ENCODE measurements at places on chromosomes 5 and 9.

- no peak for DNase-seq
Measured at GRCh38 chr9:88938189-88938588, 53.1 kb upstream of the S1PR3 start.

- peak; percentile 91 for DNase-seq
Measured at GRCh38 chr5:59206132-59206581, 623.3 kb downstream of the RAB3C start.

- no peak for DNase-seq
Measured at GRCh38 chr9:14547245-14548060, 145.8 kb downstream of the ZDHHC21 start.

GRCh38 chr9:13215791-13216554 lies 63.5 kb downstream of the MPDZ start:
- DNase-seq: no peak

DNA sequence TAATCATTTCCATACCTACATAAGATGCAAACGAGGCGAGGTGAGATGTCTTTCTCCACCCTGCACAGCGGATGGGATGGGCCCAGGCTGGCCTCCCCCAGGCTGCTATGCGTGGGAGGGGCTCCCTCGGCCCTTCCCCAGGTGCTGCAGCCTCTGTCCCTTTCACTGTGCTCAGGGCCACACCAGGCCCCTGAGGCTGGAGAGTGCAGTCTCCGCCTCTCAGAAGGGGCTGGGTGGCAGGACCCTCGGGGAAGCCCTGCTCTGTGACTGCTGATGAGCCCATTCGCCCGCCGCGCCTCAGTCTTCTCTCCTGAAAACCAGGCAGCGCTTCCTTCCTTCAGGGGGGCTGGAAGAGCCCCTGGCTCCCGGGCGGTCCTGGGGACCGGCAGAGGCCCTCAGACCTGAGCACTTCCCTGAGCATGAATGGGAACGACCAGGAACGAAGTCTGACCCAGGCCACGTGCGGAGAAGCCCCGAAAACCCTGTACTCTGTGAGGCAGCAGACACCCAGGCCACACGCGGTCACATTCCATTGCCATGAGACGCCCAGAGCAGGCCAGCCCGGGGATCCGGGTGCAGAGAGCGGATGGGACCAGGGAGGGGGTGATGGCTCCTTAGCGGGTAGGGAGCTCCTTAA lies 21.9 kb upstream of the NOTCH1 start:
- DNase-seq: peak; percentile 95

DNA sequence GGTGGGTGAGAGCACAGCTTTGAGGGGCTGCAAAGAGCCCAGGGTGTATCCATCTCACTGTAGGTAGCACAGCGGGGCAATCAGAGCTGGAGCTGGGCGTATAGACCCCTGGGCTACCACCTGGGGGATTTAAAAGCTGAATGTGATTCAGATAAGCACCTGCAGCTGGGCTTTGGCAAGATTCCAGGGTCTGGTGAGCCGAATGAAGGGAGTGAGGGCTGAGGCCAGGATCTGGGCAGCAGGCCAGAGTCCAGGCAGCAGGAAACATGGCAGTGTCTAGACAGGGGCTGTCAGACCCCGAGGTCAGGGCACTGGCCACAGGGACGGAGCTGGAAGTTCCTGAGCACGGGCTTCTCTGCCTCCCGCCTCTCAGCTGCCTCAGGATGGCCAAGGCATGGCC lies 8.7 kb downstream of the ASS1 start:
- no peak for DNase-seq

GRCh38 chr9:18297056-18297841 lies 176.7 kb upstream of the ADAMTSL1 start:
- peak; percentile 69 for DNase-seq

DNA sequence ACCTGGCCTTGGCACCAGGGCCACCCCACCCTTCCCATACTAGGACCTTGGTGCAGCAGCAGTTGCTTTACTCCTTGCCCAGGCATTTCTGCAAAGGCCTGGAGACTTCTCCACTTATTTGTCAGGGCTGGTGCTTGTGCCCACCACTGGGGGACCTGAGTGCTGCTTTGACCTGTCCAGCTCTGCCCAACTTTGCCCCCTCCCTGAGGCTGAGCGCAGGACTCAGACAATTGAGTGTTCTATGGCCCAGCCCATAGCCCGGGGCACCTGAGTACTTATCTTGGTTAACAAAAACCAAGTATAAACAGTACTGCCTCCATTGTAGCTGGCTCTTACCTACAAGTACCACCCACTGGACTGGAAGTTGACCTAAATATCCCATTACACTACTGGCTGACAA lies 406.1 kb upstream of the CHD1 start:
- DNase-seq: no peak

DNA sequence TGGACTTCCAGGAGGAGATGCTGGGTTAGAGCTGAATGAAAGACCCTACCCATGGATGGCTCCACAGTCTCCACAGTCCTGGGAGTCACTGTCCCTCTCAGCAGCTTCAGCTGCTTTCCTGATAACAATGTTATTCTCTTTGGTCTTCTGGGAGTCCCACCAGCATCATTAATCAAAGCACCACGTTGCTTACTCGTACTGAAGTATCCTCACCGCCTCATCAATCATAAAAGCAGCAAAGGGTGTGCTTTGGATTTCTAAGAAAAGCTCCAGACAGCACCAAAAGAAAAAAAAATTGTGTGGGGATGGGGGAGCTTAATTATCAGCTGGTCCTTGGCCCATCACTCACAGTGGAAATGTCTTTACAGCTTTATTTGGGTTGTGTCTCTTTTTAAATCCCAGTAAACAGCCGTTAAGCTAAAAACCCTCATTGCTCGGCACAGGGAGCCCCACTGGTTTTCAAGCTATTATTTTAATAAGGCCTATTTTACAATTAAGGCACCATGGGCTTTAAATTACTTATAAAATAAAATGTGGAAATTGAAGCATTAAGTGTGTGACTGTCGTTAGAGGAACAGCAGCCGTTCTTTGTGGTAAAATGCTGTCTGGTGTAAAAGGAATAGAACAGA lies 538.0 kb downstream of the EBF1 start:
- DNase-seq: no peak

- no peak for DNase-seq
Measured at GRCh38 chr5:56143373-56143714, 89.8 kb downstream of the ANKRD55 start.

- no peak for DNase-seq
Measured at GRCh38 chr5:14724633-14725032, 60.1 kb downstream of the OTULIN start.

DNA sequence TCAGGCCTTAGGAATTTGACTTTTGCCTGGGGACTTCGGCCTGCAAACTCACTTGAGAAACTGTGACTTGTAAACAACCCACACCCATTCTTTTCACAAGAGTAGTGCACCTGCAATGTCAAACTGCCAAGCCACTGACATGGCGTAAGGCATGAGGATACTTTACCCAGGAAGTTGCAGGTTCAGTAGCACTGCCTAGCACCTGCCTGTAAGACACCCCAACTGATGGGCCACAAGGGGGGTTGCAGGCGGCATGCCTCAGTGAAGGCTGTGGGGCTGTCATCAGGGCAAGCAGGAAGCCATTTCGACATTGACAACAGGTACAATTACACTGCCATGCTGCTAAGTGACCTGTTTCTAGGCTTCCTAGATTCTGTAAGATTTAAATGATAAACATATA lies 41.3 kb upstream of the RASGEF1C start:
- no peak for DNase-seq

- no peak for DNase-seq
Measured at GRCh38 chr9:6214903-6215302, 704 bp upstream of the IL33 start.

DNA sequence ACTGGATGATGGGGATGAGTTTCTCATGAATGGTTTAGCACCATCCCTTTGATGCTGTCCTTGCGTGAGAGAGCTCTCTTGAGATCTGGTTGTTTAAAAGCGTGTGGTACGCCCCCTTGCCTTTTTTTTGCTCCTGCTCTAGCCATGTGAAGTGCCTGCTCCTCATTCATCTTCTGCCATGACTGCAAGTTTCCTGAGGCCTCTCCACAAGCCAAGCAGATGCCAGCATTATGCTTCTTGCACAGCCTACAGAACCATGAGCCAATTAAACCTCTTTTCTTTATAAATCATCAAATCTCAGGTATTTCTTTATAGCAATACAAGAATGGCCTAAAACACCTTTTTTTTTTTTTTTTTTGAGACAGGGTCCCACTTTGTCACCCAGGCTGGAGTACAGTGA lies 32.8 kb downstream of the FNIP1 start:
- no peak for DNase-seq

GRCh38 chr9:437574-438001 lies 222.9 kb downstream of the DOCK8 start:
- peak; percentile 16 for DNase-seq

DNA sequence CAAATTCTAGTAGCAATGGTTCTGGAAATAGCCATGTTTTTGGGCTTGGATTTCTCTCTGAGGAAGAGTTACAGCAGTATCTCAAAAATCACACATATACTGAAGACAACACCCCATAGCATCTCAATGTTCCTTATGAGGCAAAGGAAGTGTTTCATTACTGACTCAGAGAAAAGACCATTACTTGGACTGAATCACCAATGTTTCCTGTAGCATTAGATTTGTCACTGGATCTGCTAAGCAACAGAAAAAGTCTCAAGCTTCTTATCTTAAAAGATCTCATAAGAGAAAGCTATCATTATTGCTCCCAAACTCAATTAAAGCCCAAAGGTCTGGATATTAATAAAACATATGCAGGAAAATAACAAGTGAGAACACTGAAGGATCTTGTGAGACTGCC lies 272.4 kb downstream of the ADAMTS6 start:
- peak; percentile 95 for DNase-seq

GRCh38 chr5:158751961-158752655 lies 347.6 kb downstream of the EBF1 start:
- DNase-seq: no peak

GRCh38 chr5:14445013-14445412 lies 136.6 kb upstream of the OTULINL start:
- DNase-seq: peak; percentile 67

- DNase-seq: no peak
Measured at GRCh38 chr9:13520069-13520468, 240.6 kb upstream of the MPDZ start.

DNA sequence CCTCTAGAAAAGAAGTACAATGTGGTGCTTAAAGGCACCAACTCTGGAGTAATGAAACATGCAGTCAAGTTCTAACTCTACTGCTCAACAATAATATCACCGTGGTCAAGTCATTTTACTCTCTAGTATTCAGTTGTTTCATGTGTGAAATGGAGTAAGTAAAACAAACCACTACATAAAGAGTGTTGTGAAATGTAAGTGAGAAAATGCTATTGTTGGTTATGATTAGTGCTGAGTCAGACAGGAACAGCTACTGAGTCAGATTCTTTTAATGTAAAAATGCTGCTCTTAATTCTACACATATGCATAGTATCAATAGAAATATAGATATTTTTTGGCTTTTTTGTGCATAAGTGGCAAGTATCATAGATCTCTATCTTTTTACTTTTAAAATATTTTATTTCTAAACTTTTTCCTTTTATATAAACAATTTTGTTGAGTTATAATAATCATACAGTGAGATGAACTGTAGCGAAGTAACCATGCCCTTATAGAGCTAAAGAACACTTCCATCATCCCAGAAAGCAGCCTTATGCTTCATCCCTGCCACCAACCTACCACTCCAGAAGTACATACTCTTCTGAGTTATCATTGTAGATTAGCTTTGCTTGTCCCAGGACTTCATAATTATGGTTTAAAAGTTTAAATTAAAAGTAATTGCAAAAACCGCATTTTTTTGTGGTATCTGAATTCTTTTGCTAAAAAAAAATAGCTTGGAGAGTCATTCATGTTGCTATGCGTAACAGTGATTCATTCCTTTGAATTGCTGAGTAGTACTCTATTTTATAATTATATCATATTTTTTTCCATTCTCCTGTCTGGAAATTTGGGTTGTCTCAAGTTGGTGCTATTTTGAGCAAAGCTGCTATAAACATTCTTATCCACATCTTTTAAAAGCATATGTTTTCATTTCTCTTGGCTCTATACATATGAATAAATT lies 548.2 kb upstream of the CLINT1 start:
- peak; percentile 86 for DNase-seq

GRCh38 chr5:141618030-141618803 lies 583 bp downstream of the DIAPH1 start:
- peak; percentile 36 for DNase-seq

GRCh38 chr5:84411832-84412605 lies 27.3 kb upstream of the EDIL3 start:
- DNase-seq: no peak

DNA sequence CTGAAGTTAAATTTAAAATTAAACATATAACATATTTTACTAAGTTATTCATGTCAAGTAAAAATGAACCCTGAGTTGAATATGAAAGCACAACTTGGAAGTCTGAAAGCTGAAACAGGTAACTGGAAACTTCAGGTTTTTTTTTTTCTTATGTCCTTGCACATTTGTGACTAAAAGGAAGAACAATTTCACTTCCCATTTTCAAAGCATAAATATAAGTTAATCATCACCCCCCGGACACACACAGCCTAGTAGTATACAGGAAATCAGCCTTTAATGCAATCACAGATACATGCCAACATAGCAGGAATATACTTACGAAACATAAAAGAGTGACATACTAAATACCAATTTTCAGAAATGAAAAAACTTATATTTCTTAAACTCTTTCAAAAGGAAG lies 225.9 kb downstream of the RFX3 start:
- no peak for DNase-seq

GRCh38 chr5:147849226-147849625 lies 17.8 kb upstream of the SPINK1 start:
- no peak for DNase-seq

GRCh38 chr5:92635001-92635461 lies 946.0 kb downstream of the NR2F1-AS1 start:
- no peak for DNase-seq

- peak; percentile 40 for DNase-seq
Measured at GRCh38 chr5:169182797-169183196, 118.1 kb downstream of the SLIT3 start.

DNA sequence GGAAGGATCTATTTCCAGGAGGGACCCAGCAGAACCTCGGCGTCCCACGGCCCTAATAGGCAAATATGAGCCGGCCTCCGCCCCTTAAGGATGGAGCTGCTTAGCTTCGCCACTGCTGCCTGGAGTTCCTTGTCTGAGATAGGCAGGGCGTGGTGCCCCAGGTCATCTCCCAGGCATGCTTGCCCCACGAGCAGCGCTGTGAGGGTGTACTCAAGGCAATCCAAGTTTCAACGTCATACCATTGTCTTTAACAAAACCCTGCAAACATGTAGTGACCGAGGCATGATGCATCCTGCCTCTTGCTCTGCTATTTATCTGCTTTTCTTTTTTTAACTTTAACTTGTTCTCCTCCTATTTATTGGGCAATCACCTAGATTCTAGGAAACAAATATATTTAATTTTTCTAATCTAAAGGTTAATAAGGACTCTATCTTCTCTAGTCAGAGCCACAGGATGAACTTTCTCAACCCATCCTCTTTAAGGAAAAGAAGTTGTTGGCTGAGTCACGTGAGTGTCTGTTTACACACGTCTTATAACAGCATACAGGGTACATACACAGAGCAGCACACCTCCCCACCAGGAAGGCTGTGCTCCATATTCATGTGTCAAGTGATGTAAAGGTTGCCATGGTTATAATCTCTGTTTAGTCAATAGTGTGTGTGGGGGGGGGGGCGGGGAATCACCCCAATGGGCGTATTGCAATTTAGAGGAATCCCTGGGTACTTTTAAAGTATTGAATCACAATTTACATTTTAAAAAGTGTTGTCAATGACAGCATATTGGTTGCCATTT lies 27.3 kb upstream of the ZSWIM6 start:
- peak; percentile 78 for DNase-seq

Data from fibroblast of skin of back (primary cell).